T-helper 2 cell (primary cell): ENCODE measurements at places on chromosomes 13 and 19.

DNA sequence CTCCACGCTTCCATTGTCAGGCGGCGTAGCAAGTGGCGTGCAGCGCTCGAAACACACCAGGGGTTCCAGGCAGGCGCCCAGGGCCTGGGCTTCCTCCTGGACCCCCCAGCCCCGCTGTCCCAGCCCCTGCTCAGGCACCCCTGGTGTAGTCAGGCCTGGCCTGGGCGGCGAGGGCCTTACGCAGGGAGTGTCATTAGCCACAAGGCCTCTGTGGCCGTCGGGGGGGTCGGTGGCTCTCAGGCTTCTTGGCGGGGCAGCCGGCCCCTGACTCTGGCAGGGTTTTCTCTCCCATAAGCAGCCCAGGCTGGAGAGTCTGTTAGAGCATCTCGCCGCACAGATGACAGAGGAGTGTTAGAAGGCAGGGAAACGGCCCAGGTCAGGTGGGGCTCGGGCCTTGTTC lies 116.7 kb downstream of the KDM4B start:
- no peak for DNase-seq

- DNase-seq = no peak
These were observed 757 bp downstream of the WASF3 start for GRCh38 chr13:26558074-26558805.

DNA sequence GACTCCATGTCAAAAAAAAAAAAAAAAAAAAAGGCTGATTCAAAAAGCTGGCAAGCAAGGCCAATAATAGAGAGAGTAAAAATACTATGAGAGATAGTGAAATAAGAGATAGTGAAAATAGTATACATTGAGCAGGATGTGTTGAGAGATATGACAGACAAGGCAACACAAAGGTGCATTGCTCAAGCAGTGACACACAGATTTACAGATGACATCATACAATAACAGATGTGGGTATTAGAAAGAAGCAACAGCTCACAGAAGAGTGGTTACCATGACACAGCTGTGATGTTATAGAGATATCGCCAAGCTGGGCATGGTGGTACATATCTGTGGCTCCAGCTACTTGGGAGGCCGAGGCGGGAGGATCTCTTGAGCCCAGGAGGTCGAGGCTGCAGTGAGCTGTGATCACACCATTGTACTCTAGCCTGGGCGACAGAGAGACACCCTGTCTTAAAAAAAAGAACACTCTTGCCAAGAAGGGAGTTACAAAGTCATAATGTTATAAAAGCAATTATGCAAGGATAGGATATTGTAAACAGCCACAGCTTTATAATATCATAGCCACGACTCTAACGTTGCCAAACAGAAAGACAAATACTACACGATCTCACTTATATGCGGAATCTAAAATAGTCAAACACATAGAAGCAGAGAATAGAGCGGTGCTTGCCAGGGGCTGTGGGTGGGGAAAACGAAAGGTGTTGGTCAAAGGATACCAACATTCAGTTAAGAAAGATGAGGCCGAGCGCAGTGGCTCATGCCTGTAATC lies 10.3 kb downstream of the TNFSF9 start:
- no peak for DNase-seq

- no peak for DNase-seq
These were observed 115.4 kb upstream of the TMTC4 start for GRCh38 chr13:100789968-100790367.

DNA sequence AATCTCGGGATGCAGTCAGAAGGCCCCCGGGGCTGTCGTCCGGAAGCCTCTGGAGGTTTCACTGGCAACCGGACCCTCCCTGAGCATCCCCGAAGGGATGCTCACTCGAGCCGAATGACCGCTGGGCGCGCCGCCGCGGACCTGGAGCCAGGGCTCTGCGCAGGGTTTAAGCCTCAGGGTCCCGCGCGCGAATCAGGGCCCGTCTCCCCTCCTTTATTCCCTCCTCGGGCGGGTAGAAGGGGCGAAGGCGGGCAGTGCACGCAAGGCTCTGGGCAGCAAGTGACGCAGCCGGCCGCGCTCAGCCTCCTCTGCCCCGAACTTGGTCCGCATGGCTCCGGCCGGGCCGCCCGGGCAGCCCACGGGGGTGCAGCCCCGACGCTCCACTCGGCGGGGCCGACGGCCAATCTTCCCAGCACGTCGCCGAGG lies 572 bp downstream of the SHISA2 start:
- no peak for DNase-seq

- no peak for DNase-seq
These were observed 4.5 kb downstream of the NTN5 start for GRCh38 chr19:48668332-48668731.

GRCh38 chr13:31629085-31629780 lies 110.1 kb upstream of the RXFP2 start:
- DNase-seq = no peak
